GM23338 (cell line): ENCODE measurements at places on chromosomes 1 and 21. TPM values are rescaled to one million over a fixed set of nuclear protein-coding genes. Genes with fewer than 3 reads are reported as not detected.

GRCh38 chr1:116325922-116326321 lies 47.1 kb upstream of the ATP1A1 start:
- no peak for DNase-seq

GRCh38 chr1:16175610-16176553 lies 20.0 kb upstream of the EPHA2 start:
- DNase-seq, result no peak

DNA sequence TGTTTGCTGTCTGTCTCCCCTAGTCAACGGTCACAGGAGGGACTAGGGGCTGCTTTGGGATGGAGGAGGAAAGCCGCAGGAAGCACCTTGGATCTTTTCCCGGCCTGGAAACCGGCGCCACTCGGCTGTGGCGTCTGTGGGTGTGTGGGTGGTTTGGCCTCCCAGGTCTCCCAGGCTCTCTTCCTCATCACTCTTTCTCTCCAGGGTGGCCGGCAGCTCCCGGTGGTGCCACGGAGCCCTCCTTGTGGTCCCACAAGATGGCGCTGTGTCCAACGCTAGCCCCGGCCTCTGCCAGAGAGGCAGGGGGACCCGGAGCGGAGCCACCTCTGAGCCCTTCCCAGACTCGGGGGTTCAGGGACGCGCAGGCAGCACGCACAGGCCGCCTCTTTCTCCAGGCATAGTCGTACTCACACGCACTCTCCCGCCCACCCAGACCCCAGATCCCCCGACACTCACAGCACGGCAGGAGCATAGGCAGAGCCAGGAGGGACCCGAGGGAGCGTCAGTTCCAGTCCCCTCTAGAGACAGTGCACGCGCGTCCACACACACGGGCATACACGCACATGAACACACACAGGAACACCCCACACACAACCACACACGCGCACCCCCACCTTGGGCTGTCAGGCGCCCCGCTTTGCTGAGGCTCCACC lies 31.2 kb downstream of the CDCP2 start:
- peak; percentile 87 for DNase-seq

DNA sequence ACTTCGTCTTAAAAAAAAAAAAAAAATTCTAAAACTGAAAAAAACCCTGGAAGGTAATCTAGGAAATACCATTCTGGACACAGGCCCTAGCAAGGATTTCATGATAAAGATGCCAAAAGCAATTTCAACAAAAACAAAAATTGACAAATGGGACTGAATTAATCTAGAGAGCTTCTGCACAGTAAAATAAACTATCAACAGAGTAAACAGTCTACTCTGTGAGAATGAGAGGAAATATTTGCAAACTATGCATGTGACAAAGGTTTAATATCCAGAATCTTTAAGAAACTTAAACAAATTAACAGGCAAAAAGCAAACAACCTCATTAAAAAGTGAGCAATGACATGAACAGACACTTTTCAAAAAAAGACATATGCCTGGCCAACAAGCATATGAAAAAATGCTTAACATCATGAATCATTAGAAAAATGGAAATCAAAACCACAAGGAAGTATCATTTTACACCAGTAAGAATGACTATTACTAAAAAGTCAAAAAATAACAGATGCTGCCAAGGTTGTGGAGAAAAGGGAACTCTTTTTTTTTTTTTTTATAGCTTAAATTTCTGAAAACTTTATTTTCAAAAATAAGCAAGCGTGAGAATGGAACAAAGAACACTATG lies 29.4 kb upstream of the RNPC3 start:
- no peak for DNase-seq

DNA sequence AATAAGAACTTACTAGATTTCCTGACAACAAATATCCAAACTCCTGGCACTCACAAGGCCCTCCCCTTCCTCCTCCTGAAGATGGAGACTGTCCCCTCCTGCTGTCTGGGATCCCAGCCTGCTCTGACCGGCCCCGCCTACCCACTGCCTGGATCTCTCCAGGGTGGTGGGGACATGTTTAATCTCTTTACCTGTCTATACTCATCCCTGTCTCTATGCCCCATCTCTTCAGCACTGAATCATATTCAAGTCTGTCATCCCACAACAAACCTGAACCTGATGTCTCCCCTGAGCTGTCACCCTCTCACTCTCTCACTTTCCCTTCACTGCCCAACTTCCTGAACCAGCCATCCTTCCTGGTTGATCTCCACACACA lies 22.1 kb downstream of the MATN1 start:
- no peak for DNase-seq

- no peak for DNase-seq
Observed at GRCh38 chr1:151829352-151830046, 2.1 kb downstream of the RORC start.

- DNase-seq, result peak; percentile 14
Observed at GRCh38 chr1:40409467-40409866, 35.9 kb downstream of the SMAP2 start.

- DNase-seq, result no peak
Observed at GRCh38 chr1:41512701-41513382, 28.4 kb upstream of the EDN2 start.

GRCh38 chr1:8097077-8097799 lies 71.1 kb upstream of the ERRFI1 start:
- DNase-seq, result no peak

DNA sequence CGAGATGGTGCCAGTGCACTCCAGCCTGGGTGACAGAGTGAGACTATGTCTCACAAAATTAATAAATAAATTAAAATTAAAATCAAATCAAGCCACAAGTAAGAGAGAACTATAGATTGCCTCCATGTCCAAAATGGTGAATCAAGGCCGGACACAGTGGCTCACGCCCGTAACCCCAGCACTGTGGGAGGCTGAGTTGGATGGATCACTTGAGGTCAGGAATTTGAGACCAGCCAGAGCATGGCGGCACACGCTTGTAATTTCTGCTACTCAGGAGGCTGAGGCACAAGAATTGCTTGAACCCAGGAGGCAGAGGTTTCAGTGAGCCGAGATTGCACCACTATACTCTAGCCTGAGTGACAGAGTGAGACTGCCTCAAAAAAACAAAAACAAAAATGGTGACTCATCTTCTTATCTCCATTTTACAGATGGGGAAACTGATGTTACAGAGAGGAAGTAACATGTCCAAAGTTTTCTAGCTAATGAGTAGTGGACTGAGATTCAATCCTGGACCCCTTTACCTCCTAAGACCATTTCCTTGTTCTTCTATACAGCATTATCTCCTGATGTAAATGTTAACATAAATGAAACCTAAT lies 99.0 kb upstream of the HNRNPU start:
- DNase-seq, result no peak

DNA sequence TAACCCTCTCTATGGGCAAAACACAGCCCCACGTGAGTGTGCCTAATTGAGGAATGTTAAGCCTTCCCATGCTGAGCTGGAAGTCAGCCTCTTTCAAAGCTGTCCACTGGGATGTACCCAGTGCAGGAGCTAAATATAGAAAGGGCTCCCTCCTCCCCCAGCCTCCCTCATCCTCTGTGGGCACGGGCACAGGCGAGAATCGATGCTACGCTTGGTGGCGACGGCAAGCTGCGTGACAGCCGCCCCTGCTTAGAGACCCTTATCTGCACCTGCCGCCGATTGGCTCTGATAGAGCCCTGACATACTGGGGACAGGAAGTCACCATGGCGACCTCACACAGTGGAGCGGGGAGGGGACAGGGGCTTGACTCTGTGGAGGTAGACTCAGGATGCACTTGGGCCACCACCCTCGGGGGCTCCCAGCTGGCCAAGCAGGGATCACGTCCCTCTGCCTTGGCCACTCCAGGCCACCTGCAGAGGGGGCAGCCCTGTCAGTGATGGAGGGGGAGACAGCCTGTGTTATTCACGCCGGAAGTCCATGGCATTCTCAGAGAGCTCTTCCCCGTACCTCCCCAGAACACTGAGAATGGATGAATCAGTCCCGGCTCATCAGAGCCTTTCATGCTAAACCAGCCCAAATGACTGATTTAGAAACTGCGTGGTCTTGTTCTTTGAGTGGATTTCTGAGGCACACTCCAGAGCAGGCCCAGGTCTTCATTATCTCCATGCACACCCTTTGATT lies 84.8 kb downstream of the KCND3 start:
- peak; percentile 42 for DNase-seq

- no peak for DNase-seq
Observed at GRCh38 chr1:47679826-47680225, 242.0 kb downstream of the FOXD2 start.

DNA sequence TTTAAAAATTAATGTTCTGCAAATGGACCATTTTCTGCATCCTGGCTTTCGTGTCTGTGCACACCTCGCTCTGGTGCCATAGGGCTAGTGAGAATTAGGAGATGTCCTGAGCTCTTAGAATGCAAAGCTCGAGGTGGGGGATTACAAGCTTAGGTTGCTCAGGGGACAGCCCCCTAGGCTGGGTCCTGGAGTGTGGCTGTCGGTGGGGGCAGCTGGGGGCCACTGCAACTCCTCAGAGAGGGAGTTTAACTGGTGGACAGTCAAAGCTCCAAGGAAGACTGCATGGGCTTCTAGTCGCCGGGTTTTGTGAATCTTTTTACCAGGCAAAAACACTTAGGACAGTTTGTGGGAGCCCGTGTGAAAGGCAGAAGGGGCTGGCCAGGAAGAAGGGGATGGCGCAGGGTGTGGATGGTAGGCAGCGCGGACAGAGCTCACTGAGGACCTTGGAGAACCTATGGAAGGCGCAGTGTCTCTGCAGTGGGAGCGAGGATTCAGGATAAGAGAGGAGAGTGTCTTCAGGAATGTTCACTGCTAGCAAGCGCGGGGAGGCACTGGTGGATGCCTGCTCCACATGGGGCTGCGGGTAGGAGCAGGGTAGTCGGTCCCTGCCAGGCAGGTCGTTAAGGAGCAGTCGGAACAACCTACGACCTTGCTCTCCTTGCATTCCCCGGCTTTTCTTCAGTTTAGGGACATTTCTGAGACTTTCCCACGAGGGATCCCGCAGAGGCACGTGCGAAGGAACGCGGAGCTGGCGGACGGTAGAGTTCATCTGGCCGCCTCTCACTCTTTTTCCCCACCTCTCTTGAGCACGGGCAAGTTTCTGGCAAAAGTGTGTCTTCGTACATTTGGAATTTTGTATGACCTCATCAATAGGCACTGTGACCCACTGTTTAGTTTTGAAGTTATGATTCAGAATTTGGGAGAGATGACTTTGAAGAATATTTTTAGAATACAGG lies 12.9 kb upstream of the KCNE1 start:
- peak; percentile 81 for DNase-seq

DNA sequence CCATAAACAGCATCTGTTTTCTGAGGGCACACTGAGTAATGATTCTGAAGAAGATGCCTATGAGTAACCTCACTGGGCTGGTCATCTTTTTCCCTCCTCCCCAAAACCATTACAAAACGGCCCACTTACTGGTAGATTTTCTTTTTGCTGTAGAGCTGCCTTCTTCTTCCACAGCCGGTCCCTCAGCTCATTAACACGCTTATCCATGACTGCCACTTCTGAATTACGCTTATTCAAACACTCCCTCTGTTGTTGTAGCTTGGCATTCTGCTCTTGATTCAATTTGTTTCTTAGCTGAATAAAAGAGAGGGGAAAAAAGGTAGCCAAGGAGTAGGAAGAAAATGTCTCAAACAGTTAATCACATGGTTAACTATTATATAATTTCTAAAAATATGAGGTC lies 43.1 kb downstream of the TP53BP2 start:
- DNase-seq, result no peak

GRCh38 chr1:147217141-147217540 lies 8.0 kb downstream of the FMO5 start:
- DNase-seq, result no peak

The UBASH3A gene
- not detected in 2 replicates for total RNA-seq

The SPATA45 gene
- total RNA-seq, result not detected in 2 replicates

The FNDC5 gene
- 1.7 and 2.0 TPM in 2 replicates for total RNA-seq

The FAM151A gene
- 0.10 TPM in 1 of 2 replicates, not detected in the other for total RNA-seq

The FMO1 gene
- total RNA-seq, result not detected in 2 replicates

The HLX gene
- total RNA-seq, result 0.07 TPM in 1 of 2 replicates, not detected in the other

The HSD11B1 gene
- total RNA-seq, result not detected in 2 replicates
